Activated CD4-positive, alpha-beta T cell treated with anti-CD3 and anti-CD28 coated beads, Interleukin-2, amount 50 U/mL, for 48 hours (primary cell): ENCODE measurements at places on chromosomes 16 and 17.

GRCh38 chr17:31521632-31522283, 130.3 kb downstream of the RAB11FIP4 start:
- no peak for DNase-seq

- peak; percentile 54 for DNase-seq
Measured at GRCh38 chr17:59427425-59427921, 96.0 kb downstream of the YPEL2 start.

DNA sequence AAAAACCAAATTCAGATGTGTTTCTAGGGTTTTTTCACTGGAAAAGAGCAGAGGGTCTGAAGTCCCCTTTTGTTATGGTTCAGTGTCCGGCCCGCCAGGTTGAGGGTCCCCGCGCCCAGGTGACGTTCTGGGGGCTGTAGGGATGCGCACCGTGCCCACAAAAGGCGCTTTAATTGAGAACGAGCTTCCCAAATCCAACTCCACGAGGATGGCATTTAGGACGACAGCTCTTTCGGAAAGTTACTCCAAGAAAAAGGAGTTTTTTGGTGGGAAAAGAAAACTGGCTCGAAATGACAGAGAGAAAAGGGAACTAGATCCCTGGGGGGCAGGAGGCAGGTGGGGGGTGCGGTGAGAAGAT, 15.9 kb upstream of the ZFHX3 start:
- no peak for DNase-seq

GRCh38 chr16:46947900-46948547, 25.4 kb downstream of the DNAJA2 start:
- peak; percentile 33 for DNase-seq

DNA sequence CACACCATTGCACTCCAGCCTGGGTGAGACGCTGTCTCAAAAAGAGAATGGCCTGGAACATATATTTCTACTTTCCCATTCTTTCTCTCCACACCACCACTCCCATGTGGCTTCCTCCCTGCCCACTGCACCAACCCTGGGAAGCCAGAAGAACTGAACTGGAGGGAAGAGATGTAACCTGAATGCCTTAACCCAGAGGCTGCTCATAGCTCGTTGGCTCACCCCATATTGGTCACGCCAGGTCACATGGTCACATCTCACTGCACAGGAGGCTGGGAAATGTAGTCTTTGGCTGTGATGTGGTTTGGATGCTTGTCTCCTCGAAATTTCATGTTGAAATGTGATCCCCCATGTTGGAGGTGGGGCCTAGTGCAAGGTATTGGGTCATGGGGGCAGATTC, 5.9 kb upstream of the DNAH17 start:
- no peak for DNase-seq

GRCh38 chr17:35299135-35299534, 56.3 kb downstream of the SLFN5 start:
- no peak for DNase-seq
